CD8-positive, alpha-beta memory T cell (primary cell): ENCODE measurements at places on chromosomes 5 and 9. TPM values are rescaled to one million over a fixed set of nuclear protein-coding genes. Genes with fewer than 3 reads are reported as not detected.

Gene SPTAN1
- total RNA-seq, result 203 TPM

- no peak for DNase-seq
- peaks cover 5% of the 10 kb centered on the region for H3K4me1 ChIP-seq
- no peak overlapping the region for H3K27ac ChIP-seq
- H3K36me3 ChIP-seq, result no peaks in the 10 kb centered on the region
Measured at GRCh38 chr5:139904566-139904815, 108.9 kb downstream of the PSD2 start.

Gene CTNND2
- not detected for total RNA-seq

DNA sequence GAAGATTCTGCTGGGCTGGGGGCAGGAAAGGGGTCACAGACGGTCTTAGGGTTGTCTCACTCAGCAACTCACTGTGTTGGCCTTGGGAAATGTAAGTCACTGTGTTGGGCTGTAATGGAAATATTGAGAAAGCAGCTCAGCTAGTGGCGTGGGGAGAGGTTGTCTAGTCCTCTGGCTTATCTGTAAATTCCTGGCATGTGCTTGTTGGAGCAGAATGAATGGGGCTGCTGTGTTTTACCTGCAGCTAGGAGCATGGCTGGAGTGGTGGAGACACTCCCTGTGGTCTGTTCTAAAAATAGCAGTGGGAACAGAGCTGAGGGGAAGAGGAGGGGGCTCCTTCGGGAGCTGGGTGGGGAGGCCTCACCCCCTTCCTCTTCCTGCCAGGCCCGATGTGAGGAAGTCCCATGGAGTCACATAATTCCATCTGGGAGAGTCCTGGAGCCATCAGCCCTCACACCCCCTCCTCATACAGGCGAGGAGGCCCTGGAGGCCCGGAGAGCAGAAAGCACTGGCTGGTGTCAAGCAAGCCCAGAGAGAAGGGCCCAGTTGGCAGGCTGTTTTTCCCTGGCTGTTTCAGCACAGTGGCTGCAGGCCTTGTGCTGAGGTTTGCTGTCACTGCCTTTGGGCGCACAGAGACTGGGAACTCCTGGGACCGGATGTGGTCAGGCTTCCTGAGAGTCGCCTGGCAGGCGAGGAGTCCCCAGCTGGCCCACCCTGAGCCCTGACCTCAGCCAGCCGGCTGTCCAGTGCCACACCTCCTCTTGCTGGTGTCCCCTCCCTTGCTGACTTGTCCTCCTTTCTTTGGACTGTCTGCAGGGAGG lies 84.9 kb downstream of the RGS3 start:
- no peak overlapping the region for H3K4me3 ChIP-seq
- peaks cover 28% of the 10 kb centered on the region for H3K4me1 ChIP-seq
- no peaks in the 10 kb centered on the region for H3K27me3 ChIP-seq
- peak overlapping the region; percentile 31 for H3K27ac ChIP-seq
- H3K36me3 ChIP-seq, result peaks cover 12% of the 10 kb centered on the region
- no peak for DNase-seq

DNA sequence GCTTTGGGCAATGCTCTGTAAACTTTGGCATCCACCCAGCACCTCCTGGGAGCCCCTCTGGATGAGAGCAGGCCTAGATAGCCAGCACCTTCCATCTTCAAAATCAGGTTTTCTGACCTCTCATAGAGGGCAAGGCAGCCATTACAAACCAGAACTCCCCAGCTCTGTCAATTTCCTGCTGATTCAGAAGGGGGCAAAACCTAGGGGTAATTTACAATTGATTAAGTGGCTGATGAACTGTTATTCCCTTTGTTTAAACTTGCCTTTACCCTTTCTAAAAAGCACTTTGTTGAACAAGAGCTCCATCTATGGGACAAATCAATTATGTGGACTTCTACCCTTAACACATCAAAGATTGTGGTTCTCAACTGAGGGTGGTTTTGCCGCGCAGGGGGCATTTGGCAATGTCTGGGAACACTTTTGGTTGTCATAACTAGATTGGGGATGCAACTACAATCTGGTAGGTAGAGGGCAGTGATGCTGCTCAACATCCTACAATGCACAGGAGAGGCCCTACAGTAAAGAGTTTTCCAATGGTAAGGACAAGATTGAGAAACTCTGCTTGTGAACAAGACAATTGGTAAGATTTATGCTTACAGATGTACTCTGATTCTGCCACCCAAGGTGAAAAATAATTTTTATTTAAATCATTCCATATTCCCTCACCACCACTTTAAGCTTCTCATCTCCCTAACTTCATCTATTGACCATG lies 184.1 kb downstream of the MARCHF11 start:
- DNase-seq, result no peak
- H3K36me3 ChIP-seq, result no peaks in the 10 kb centered on the region
- no peaks in the 10 kb centered on the region for H3K27me3 ChIP-seq

GRCh38 chr5:76990899-76991459 lies 38.1 kb downstream of the CRHBP start:
- H3K36me3 ChIP-seq, result no peaks in the 10 kb centered on the region
- no peak overlapping the region for H3K27ac ChIP-seq
- DNase-seq, result no peak
- H3K27me3 ChIP-seq, result no peaks in the 10 kb centered on the region
- no peak overlapping the region for H3K4me3 ChIP-seq
